ENCODE measurements at places on chromosomes 12 and 14. TPM values are rescaled to one million over a fixed set of nuclear protein-coding genes. Genes with fewer than 3 reads are reported as not detected.

Gene SERPINA1
- 0.17 TPM for total RNA-seq

Gene GRIP1
- not detected for total RNA-seq

Gene KLHL33
- total RNA-seq: 0.50 TPM

Gene CLEC9A
- total RNA-seq: not detected

Gene CD163L1
- 0.17 TPM for total RNA-seq

Gene ATP6V1D
- total RNA-seq: 93.6 TPM

Gene OVCH1
- not detected for total RNA-seq

Gene LRRC43
- 1.3 TPM for total RNA-seq

Gene NGB
- not detected for total RNA-seq

Gene OR6C2
- total RNA-seq: not detected

Gene PZP
- total RNA-seq: not detected

Gene PIANP
- total RNA-seq: 0.74 TPM

Gene RD3L
- not detected for total RNA-seq

Gene TAS2R42
- total RNA-seq: not detected

Gene KIF26A
- total RNA-seq: 0.17 TPM

Gene GSG1
- total RNA-seq: 1.5 TPM

Gene PSMC1
- total RNA-seq: 184 TPM

Gene BCL11B
- under 0.01 TPM for total RNA-seq

Gene CARMIL3
- under 0.01 TPM for total RNA-seq

Gene OR4K14
- total RNA-seq: not detected

Gene ADGRD1
- total RNA-seq: 0.84 TPM

Gene BDKRB1
- 3.1 TPM for total RNA-seq

Gene MANSC1
- 2.4 TPM for total RNA-seq

Gene SCN8A
- 0.74 TPM for total RNA-seq

Gene CPNE6
- total RNA-seq: not detected

Gene SCNN1A
- total RNA-seq: 0.67 TPM

Gene C12orf54
- total RNA-seq: not detected

Gene DUSP6
- total RNA-seq: 18.7 TPM

Gene MIP
- total RNA-seq: not detected

Gene DTX3
- total RNA-seq: 22.1 TPM

Gene PROX2
- total RNA-seq: not detected

Gene LALBA
- not detected for total RNA-seq

Gene TAS2R14
- 1.0 TPM for total RNA-seq

Gene MYO1H
- not detected for total RNA-seq

Gene SIX1
- 48.8 TPM for total RNA-seq

Gene COQ5
- total RNA-seq: 27.1 TPM

Gene C12orf57
- 267 TPM for total RNA-seq

Gene NT5DC3
- 5.2 TPM for total RNA-seq

Gene SYCP3
- total RNA-seq: 0.50 TPM

Gene NEMF
- total RNA-seq: 12.2 TPM

Gene NTF3
- total RNA-seq: 2.2 TPM

Gene MGP
- 0.30 TPM for total RNA-seq

Gene ARG2
- 2.4 TPM for total RNA-seq

Gene APEX1
- total RNA-seq: 278 TPM

Gene ASIC1
- total RNA-seq: 1.5 TPM

Gene HPD
- total RNA-seq: 0.84 TPM

Measured in bronchus fibroblast of lung (primary cell).